ENCODE measurements at places on chromosomes 4 and X.

DNA sequence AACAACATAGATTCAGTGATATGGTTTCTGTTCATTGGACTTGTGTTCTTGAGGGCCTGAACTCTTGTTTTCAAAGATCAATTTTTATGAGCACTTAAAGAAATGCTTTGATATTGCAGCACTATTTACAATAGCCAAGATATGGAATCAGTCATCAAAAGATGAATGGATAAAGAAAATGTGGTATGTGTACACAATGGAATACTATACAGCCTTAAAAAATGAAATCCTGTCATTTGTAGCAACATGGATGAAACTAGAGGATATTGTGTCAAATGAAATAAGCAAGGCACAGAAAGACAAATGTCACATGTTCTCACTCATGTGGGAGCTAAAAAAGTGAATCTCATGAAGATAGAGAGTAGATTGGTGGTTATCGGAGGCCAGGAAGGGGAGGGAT lies 21.9 kb downstream of the RNF128 start:
- DNase-seq, result no peak

DNA sequence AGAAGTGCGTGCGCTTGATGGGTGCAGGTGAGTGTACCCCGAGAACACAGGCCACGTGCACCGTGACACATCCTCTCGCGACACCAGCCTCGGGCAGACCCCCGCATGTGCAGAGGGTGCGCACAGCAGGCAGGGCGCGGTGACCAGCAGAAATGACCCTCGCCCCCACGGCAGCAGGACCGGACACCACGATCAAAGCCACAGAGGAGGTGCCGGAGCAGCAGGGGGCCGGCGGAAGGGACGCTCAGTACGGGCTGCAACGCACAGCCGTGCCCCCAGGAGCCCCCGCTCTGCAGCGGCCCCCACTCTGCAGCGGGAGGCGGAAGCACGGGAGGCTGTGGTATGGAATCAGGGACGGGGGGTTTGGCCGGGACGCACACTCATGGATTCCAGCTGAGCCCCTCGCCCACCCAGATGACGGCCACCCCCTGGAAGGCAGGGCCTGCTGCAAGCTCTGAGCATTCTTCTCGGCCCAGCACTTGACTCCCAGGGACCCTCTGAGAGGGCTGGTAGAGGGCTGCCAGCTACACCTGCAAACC lies 17.1 kb downstream of the PPP2R3B start:
- DNase-seq, result no peak

DNA sequence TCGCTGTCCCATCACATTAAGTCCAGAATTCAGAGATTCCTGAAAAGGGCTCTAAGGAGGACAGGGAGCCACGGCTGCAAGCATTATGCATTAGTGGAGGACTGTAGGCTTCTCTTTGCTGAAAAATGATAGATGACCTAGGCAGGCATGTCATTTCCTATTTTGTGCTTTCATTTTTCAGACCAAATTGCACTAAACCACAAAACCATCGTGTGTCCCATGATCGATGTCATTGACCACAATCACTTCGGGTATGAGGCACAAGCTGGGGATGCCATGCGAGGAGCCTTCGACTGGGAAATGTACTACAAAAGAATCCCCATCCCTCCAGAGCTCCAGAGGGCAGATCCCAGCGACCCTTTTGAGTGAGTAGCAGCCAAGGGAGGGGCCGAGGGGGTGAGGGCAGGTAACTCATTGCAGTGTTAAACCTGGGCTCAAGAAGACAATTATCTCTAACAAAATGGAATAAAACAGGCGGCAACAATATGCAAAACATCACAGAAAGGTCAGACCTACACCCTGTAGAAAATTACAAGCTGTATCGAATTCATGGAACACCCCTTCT lies 355.2 kb upstream of the GALNT7 start:
- DNase-seq, result no peak

DNA sequence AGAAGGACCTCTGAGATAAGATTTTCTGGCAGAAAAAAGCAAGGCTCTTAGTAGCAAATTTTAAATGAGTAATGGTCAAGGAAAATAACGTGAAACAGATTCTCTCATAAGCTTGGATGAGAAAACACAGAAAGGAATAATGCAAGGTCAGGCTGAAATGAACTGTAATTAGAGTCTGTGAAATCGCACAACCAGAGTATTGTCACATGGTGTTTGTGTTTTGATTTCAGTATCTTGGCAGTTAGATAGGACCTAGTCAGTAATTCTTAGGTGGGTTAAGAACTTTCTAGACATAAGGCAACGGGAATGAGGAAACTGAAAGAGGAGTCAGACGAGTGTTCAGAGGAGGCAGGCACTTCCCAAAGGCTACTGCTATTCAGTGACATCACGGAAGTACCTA lies 34.6 kb downstream of the LIMCH1 start:
- DNase-seq, result no peak

DNA sequence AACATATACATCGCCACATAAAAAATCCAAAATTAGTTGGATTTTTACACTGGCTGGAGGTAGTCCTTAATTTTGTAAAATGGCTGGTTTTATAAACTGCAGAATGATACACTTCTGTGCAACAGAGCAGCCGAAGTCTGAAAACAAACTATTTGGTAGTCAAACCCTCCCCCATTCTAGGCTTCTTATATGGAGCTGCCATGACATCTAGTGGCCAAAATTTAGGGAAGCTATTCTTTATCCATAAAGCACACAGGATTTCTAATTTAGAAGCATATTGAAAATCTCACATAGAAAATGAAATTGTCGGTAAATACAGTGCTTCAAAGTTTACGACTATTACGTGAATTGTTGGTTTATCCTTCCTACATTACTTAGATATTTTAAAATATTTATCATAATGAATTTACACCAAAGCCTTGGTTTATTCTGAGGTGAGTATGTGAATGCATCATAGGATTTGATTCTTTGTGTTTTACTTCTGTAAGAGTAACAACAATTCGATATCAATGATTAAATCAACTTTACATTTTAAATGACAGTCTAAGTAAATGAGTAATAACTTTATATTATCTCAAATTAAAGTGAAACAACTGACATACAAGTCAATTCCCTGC lies 113.4 kb upstream of the FAM241A start:
- DNase-seq, result no peak

DNA sequence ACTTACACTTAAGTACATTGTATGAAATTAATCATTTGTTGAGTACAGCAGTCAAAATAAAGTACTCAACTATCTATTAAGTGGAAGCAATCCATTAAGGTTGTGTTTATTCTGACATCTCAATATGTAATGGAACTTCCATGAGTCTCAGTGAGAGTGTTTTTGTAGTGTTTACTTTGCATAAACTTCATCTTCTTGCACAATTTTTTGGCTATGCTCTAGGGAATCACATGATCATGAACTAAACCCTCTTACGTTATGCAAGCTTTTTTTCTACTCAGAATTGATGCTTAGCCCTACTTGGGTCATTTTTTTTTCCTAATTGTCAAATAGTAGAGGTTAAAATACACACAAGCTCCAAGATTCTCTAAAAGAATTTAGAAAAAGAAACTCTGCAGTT lies 21.1 kb upstream of the PIGA start:
- no peak for DNase-seq

DNA sequence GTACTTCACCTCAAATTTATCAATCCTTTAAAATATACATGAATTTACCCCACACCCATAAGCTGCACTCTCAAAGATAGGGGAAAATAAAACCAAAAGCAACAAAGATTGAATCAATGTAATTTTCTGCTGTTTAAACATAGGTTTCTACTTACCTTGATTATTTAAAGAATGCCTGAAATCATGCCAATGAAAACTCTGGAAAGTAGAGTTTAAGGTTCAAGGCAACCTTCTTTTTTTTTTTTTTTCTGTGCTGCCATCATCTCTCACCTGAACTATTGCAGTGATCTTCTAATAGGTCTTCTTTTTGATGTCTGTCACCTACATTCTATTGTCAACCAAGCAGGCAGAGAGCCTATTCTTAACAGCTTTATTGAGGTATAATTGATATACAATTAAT lies 682.1 kb downstream of the IL1RAPL1 start:
- DNase-seq, result no peak

GRCh38 chr4:8033067-8033755 lies 93.5 kb upstream of the AFAP1 start:
- DNase-seq, result no peak

Measured in CD4-positive, alpha-beta T cell treated with Interleukin-12 subunit alpha and Interleukin-12 subunit beta, for 1 hour (primary cell).